ENCODE measurements at places on chromosomes 13 and 19.

GRCh38 chr13:44188257-44188656, 185.4 kb upstream of the SERP2 start:
- DNase-seq, result no peak

DNA sequence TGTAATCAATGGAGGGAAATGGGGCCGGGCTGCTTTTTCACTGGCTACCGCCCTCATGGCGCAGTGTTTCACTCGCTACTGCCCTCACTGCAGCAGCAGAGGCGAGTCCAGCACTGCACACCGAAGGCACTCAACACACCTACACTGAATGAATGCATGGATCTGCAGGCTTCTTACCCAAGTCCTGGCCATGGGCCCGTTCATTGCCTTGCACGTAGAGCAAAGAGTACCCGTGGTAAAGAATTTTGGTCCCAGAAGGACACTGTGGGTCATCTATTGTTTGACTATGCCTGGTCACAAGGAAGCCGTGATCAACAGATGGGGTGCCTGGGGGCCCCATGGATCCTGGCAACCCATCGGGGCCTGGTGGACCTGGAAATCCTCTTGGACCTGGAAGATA, 144.9 kb downstream of the COL4A1 start:
- DNase-seq, result no peak

GRCh38 chr19:3378352-3379150, 12.2 kb downstream of the NFIC start:
- no peak for DNase-seq

GRCh38 chr13:40895227-40896184, 106.1 kb downstream of the SLC25A15 start:
- DNase-seq, result peak; percentile 80

- DNase-seq, result peak; percentile 92
Measured at GRCh38 chr19:56507446-56508289, at the start of gene ZNF471. Gene ZNF471, plus strand, starts transcription at chr19:56507855. Its CDS starts 3,717 bp downstream, at chr19:56511572.

GRCh38 chr19:56841193-56841543, 642 bp upstream of the PEG3 start:
- DNase-seq, result no peak

GRCh38 chr19:39197808-39198207, 1.0 kb downstream of the NCCRP1 start:
- DNase-seq, result no peak

DNA sequence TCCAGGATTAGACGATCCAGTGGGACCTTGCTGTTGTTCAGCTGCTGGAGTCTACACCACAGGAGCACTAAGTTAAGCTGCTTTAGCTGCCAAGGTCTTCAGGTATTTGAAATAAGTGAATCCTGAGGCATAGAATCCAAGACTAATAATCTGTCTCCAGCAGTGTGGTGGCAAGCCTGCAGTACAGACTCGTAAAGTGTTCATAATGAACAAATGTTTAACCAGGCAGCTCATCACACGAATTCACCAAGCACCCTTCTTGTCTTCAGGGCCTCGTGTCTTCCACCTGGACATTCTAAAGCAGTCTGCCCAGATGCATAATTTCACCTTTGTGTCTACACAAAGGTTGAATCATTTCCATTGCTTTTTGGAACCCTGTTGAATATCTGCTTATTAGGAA, 5.3 kb downstream of the ATP11A start:
- peak; percentile 21 for DNase-seq

GRCh38 chr19:3289971-3290569, 65.6 kb downstream of the CELF5 start:
- DNase-seq, result no peak

Data from NCI-H146 (cell line).